A172 (cell line): ENCODE measurements at places on chromosomes 7 and 10. TPM values are rescaled to one million over a fixed set of nuclear protein-coding genes. Genes with fewer than 3 reads are reported as not detected.

GRCh38 chr7:118731854-118732253 lies 507.4 kb downstream of the ANKRD7 start:
- DNase-seq, result no peak

GRCh38 chr7:28784171-28784902 lies 173.8 kb downstream of the TRIL start:
- DNase-seq, result no peak

GRCh38 chr10:21432266-21432665 lies 93.2 kb downstream of the SKIDA1 start:
- no peak for DNase-seq

- no peak for DNase-seq
Measured at GRCh38 chr7:108201766-108202165, 71.6 kb upstream of the LAMB4 start.

GRCh38 chr7:67056683-67057082 lies 60.0 kb downstream of the TYW1 start:
- DNase-seq, result no peak

The SORBS1 gene
- 0.91 and 2.5 TPM in 2 replicates for total RNA-seq

GRCh38 chr10:52883996-52884871 lies 111.7 kb upstream of the MBL2 start:
- DNase-seq, result peak; percentile 60

DNA sequence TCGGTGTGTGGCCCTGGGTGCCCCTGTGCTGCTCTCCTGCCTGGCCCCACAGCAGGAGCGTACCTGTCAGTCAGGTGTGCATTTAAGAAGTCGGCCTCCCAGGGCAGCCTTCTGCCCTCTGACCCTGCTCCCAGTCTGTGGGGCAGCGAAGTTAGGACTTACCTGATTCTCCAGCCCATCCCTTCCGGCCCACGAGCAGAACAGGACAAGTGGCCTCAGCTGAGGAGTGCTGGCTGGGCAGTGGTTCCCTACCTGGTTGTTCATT lies 24.7 kb downstream of the CTBP2 start:
- no peak for DNase-seq

The BLNK gene
- total RNA-seq, result not detected in 2 replicates
